ENCODE measurements at places on chromosomes 11 and 22.

- DNase-seq: peak; percentile 81
Observed at GRCh38 chr11:44559207-44559939, 6.1 kb upstream of the CD82 start.

GRCh38 chr11:10926801-10927211, 69.0 kb upstream of the ZBED5 start:
- no peak for DNase-seq

- no peak for DNase-seq
Observed at GRCh38 chr11:17169876-17170275, 37.9 kb downstream of the PIK3C2A start.

GRCh38 chr22:37808294-37808657, 542 bp downstream of the GCAT start:
- DNase-seq: peak; percentile 19

DNA sequence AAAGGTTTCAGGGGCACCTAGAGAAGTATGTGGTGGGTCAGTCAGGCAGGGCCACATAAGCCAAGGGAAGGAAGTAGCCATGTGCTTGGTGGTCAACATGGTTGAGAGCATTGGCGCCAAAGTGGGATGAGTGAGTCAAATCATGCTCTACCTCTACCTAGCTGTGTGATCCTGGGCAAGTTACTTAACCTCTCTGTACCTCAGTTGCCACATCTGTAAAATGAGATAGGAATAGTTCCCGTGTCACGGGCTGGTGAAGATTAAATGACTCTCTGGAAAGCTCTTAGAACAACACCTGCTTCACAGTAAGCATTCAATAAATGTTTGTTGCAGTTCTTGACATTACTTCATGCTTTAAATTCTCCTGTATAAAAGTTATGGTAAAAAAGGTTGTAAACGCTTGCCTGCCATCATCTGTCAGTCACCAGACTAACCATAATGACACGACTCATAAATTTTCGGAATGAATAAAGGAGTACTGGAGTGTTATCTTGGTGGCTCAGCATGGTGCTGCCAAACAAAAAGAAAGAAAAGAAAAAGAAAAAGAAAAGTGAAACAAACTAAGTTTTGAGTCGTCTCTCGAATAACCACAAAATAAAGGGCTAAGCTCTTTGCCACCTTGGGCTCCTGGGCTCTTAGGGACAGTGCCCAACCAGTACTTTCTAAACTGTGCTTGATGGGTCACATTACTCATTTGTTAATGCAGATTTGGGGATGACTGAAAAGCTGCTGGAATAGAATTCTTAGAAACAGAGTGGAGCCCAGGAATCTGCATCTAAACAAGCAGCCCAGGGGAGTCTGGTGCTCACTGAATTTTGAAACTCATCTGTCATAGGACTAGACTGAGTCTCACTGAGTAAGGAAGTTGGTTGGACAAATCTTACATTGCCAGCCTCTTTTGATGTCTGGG, 107.6 kb downstream of the LDLRAD3 start:
- no peak for DNase-seq

DNA sequence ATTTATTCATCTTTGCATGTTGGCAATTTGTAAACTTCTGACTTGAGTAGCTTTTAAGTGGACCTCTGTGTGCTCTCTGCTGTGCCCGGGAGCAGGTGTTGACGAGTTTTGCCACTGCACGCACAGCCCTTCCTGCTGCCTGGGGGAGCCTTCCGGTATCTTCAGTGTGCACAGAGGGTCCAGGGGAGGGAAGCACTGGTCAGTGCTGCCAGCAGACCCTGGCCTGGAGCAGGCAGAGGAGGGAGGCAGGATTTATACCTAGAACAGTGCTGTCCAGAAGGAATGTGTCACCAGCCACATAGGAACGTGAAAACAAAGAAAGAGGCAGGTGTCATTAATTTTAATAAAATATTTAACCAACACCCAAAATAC, 403.6 kb downstream of the TBC1D22A start:
- DNase-seq: no peak
